Uterus (tissue), 4 donors: ENCODE measurements at places on chromosomes 11 and 22. TPM values are rescaled to one million over a fixed set of nuclear protein-coding genes. Genes with fewer than 3 reads are reported as not detected.

The GPHA2 gene
- not detected for total RNA-seq

The DGAT2 gene
- total RNA-seq = 1.5 TPM

The OR2AG1 gene
- total RNA-seq = not detected

The C22orf31 gene
- not detected for total RNA-seq

The ACRV1 gene
- total RNA-seq = not detected

- no peak overlapping the region for H3K27ac ChIP-seq
- no peaks in the 10 kb centered on the region for H3K27me3 ChIP-seq
- no peaks in the 10 kb centered on the region for H3K36me3 ChIP-seq
- no peaks in the 10 kb centered on the region for H3K4me1 ChIP-seq
- no peak overlapping the region for H3K4me3 ChIP-seq
Observed at GRCh38 chr11:69500285-69501120, 19.0 kb downstream of the LINC01488 start.

DNA sequence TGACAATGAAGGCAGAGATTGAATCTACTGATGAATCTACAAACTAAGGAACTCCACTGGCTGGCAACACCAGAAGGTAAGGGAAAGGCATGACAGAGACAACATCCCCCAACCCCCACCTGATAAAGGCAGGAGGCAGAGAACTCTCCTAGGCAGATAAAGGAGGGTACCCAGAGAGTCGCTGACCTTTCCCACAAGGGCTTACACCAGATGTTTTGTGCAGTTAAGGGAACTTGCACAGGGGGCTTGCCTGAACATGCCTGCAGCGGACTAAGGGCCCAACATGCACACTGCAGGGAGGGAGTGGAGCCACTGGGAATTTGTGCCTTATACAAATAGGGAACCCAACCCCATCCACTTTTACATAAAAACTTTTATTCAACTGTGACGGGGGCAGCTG, 1996.9 kb upstream of the RAG2 start:
- no peak overlapping the region for H3K27ac ChIP-seq
- DNase-seq = no peak
- no peaks in the 10 kb centered on the region for H3K27me3 ChIP-seq
- no peaks in the 10 kb centered on the region for H3K4me1 ChIP-seq

- no peak overlapping the region for H3K4me3 ChIP-seq
- no peaks in the 10 kb centered on the region for H3K36me3 ChIP-seq
- no peak for DNase-seq
Observed at GRCh38 chr11:79845002-79845709, 404.3 kb upstream of the TENM4 start.

GRCh38 chr22:24685531-24686190, 82.7 kb downstream of the GGT1 start:
- H3K27ac ChIP-seq = no peak overlapping the region
- H3K4me1 ChIP-seq = no peaks in the 10 kb centered on the region
- no peaks in the 10 kb centered on the region for H3K27me3 ChIP-seq

DNA sequence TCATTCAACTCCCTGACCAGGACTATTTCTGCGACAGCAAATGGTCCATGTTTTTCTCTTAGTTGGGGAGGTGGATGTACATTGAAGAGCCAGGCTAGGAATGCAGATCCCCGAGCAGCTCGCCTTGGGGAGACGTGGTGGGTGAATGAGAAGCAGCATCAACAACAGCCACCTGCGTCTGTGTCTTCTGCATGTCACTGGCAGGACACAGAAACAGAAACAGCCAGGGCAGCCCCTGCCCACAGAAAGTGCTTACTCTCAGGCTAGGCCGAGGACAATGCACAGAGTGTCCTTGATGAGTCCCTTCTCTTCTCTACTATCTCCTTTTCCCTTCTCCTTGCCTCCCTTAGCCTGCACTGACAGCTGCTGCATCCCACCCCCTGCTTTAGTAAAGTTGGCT, 541.9 kb upstream of the CADM1 start:
- no peaks in the 10 kb centered on the region for H3K4me1 ChIP-seq
- H3K4me3 ChIP-seq = no peak overlapping the region
- no peaks in the 10 kb centered on the region for H3K27me3 ChIP-seq
- H3K36me3 ChIP-seq = no peaks in the 10 kb centered on the region

DNA sequence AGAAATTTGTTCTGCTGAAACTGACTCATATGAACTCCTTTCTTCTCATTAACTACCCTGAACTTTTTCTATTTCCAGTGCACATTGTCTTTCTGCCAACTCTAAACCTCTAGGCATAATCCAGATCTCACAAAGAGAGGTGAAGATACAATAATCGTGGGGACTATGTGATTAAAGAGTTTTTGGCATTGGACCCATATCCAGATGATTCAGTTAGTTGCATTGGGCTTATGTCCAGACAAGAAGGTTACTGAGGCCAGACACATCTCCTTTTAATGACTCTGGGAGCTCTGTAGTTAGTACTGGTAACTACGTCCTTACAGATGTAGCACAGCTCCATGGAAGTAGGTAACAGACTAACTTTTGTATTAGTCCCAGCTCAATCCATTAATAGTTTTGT, 273.0 kb downstream of the CASP12 start:
- H3K4me3 ChIP-seq = no peak overlapping the region
- H3K4me1 ChIP-seq = no peaks in the 10 kb centered on the region
- no peaks in the 10 kb centered on the region for H3K27me3 ChIP-seq
- H3K36me3 ChIP-seq = no peaks in the 10 kb centered on the region

DNA sequence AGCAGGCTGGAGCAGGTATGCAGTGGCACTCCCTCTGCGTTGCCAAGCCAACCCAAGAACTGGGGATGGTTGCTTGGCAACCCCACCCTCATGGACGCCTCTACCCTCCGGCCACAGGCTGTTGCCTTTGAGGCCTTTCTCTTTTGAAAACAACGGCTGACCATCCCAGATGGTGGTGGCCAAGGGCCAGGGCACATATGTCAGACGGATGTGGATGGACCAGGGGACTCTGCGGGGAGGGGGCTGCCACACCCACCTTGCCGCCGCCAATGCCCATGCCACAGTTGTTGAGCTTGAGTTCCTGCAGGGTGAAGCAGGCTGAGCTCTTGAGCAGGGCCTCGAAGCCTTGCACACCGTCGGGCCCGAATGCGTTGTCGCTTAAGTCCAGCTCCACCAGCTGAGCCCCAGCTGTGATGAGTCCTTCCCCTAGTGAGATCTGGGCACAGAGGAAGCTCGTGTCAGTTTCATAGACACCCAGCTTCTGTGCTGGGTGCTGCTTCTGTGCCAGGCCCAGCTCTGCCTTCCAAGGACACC, 21.5 kb downstream of the RANGAP1 start:
- H3K27me3 ChIP-seq = no peaks in the 10 kb centered on the region
- no peak for DNase-seq
- no peaks in the 10 kb centered on the region for H3K4me1 ChIP-seq

DNA sequence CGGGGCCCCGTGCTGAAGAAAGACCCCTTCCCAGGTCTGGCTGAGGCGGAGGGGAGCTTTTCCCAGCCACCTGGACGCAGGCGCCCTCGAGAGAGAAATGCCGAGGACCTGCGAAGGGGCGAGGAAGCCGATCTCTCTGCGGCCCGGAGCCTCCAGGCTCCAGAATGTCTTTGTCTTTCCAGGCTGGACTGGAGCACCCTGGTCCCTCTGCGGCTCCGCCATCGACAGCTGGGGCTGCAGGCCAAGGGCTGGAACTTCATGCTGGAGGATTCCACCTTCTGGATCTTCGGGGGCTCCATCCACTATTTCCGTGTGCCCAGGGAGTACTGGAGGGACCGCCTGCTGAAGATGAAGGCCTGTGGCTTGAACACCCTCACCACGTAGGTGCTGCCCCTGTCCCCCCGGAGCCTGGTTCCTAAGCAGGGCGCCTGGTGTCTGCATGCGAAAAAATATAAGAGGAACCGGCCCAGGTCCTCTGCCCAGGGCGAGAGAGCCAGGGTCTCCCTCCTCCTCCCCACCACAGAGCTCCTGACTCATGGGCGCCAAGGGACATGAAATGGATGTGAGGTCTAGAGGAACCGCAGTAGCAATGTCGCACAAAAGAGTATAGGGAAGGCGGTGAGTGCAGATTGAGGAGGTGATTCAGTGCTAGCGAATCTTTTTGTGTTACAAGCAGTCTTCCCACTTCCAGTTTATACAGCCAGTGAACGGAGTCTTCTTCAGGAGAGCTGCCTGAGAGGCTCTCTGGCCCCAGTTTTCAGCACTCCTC, 11.0 kb downstream of the GLB1L2 start:
- DNase-seq = no peak
- no peaks in the 10 kb centered on the region for H3K4me1 ChIP-seq
- no peaks in the 10 kb centered on the region for H3K27me3 ChIP-seq
- no peaks in the 10 kb centered on the region for H3K36me3 ChIP-seq

GRCh38 chr11:65781152-65781961, 581 bp upstream of the AP5B1 start:
- H3K4me3 ChIP-seq = peak overlapping the region; percentile 92
- H3K27me3 ChIP-seq = peaks cover 10% of the 10 kb centered on the region
- no peaks in the 10 kb centered on the region for H3K36me3 ChIP-seq
- no peak for DNase-seq
- H3K27ac ChIP-seq = peak overlapping the region; percentile 6

- no peak overlapping the region for H3K27ac ChIP-seq
- no peaks in the 10 kb centered on the region for H3K27me3 ChIP-seq
- no peaks in the 10 kb centered on the region for H3K36me3 ChIP-seq
Observed at GRCh38 chr11:106384429-106384828, 307.0 kb downstream of the AASDHPPT start.

GRCh38 chr22:22248878-22249277, 4.3 kb downstream of the VPREB1 start:
- DNase-seq = no peak
- H3K4me1 ChIP-seq = no peaks in the 10 kb centered on the region
- no peak overlapping the region for H3K4me3 ChIP-seq
- H3K36me3 ChIP-seq = no peaks in the 10 kb centered on the region
- H3K27me3 ChIP-seq = no peaks in the 10 kb centered on the region

DNA sequence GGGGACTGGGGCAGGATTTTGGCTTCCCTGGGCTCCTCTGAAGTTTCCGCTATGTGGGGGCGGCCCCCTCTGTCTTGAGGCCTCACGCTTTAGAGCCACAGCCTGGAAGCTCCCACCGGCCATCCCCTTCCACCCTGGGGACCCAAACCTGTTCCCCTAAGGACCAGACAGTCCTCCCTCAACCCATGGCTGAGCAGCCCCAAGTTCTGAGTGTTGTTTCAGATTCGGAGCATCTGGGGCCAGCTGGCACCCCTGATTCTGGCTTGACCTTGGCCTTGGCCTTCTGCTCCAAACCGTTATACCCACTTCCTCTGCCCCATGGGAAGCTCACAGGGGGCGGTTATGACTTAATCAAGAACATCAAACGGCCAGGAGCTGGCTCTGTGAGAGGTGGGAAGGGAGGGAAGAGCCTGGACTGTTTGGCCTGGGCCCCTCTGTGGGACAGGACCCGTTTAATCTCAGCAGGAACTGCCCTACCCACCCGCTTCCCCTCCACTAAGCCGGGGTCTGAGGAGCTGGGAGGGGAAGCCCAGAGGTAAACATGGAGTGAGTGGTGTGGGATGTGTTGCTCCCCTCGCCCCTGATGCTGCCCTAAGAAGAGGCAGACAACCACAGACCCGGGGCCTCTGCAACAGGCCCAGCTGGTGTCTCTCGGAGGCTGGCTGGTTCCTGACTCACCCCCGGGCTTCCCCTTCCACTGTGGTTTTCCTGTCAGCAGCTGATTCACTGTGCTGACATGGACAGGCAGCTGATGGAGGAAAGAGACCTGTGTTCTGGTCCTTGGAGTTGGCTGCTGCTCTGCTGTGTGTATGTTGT, 3.4 kb downstream of the CD82 start:
- H3K27me3 ChIP-seq = no peaks in the 10 kb centered on the region
- DNase-seq = peak; percentile 45

- H3K36me3 ChIP-seq = no peaks in the 10 kb centered on the region
- H3K27me3 ChIP-seq = no peaks in the 10 kb centered on the region
- H3K27ac ChIP-seq = no peak overlapping the region
- no peaks in the 10 kb centered on the region for H3K4me1 ChIP-seq
- DNase-seq = no peak
Observed at GRCh38 chr11:17560281-17561110, 13.4 kb downstream of the OTOG start.
